ENCODE measurements at places on chromosomes 16 and 17.

DNA sequence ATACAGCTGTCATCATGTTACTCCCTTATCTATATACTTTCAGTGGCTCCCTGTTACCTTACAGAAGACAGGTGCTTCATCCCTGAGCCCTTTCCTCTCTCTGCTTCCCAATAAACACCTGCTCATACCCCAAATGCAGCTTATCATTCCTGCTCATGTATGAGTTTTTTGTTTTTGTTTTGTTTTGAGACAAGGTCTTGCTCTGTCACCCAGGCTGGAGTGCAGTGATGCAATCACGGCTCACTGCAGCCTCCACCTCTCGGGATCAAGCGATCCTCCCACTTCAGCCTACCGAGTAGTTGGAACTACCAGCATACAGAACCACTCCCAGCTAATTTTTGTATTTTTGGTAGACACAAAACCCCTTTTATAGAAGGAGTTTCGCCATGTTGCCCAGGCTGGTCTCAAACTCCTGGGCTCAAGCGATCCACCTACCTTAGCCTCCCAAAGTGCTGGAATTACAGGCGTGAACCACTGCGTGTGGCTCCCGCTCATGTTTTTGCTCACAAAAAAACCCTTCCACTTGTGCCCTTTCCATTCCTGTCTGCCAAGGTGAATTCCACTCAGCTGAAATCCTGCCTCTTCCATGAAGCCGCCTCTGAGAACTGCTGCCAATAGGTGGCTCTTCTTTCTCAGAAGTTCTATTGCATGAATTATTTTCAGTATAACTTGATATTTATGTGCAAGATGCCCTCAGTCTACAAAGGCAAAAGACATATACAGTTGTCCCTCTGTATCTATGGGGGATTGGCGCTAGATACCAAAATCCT is 7.9 kb upstream of the RNF157 start:
- DNase-seq, result no peak

GRCh38 chr16:89905511-89906139 is 13.0 kb upstream of the MC1R start:
- no peak for DNase-seq

- DNase-seq, result no peak
Measured at GRCh38 chr17:72804949-72805707, 287.4 kb downstream of the SLC39A11 start.

GRCh38 chr17:40938981-40939380 is 1.5 kb upstream of the KRT23 start:
- no peak for DNase-seq

GRCh38 chr16:54651440-54652195 is 279.0 kb upstream of the IRX5 start:
- no peak for DNase-seq

DNA sequence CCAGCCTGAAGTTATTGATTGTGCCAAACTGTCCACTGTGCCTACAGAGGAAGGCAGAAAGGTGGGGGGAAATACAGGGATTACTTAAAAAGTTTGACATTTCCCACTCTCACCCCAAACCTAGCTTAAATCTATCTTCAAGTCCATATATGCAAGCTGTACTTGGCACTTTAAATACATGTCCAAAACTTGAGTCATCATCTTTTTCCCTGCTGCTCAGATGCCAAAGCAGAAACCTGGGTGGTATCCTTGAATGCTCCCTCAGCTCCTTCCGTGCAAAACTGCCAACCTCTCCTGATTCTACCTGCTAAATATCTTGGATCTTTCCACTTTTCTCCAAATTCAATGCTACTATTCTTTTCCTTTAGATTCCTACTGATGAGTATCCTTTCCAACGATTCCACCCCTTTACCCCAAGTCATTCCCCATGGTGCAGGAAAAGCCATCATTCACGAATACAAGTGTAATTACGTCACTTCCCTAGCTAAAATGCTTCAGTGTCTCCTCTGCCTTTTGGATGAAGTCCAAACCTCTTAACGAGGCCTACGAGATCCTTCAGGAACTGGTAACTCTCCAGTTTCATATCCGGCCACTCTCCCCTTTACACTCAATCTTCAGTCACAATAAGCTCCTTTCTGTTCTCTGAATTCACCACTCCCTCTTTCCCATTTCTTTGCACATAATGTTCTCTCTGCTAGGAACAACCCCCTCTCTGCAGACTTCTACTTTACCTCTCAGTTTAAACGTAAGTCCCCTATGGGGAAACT is 9.3 kb downstream of the BECN1 start:
- DNase-seq, result no peak

GRCh38 chr17:16873174-16874035 is 98.5 kb downstream of the TNFRSF13B start:
- DNase-seq, result peak; percentile 68

- DNase-seq, result no peak
Measured at GRCh38 chr17:48603959-48604769, 622 bp downstream of the HOXB6 start.

Measured in suppressor macrophage treated with lipopolysaccharide for 1 hour (primary cell).